ENCODE measurements at places on chromosomes 1 and 21.

- no peak for DNase-seq
Observed at GRCh38 chr1:181430015-181430885, 53.1 kb upstream of the CACNA1E start.

GRCh38 chr1:109274533-109275476 lies 8.1 kb downstream of the PSRC1 start:
- no peak for DNase-seq

DNA sequence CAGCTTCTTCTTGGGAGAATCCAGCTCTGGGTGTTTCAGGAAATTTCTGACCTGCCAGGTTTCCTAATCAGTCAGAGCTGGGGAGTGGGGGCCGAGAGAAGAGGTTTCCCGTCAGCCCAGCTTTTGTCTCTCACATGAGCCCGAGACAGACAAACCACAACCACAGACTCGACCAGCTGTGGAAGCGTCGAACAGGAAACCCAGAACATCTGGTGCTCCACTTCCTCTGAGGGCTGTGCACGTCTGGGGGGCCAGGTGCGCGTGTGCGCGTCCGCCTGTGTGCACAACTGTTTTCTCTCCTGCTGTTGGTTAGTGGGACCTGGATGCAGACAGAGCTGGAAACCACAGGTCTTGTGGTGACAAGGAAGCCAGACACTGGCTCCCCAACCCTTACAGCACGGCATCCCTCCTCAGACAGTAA lies 113.0 kb upstream of the SLC25A33 start:
- peak; percentile 73 for DNase-seq

DNA sequence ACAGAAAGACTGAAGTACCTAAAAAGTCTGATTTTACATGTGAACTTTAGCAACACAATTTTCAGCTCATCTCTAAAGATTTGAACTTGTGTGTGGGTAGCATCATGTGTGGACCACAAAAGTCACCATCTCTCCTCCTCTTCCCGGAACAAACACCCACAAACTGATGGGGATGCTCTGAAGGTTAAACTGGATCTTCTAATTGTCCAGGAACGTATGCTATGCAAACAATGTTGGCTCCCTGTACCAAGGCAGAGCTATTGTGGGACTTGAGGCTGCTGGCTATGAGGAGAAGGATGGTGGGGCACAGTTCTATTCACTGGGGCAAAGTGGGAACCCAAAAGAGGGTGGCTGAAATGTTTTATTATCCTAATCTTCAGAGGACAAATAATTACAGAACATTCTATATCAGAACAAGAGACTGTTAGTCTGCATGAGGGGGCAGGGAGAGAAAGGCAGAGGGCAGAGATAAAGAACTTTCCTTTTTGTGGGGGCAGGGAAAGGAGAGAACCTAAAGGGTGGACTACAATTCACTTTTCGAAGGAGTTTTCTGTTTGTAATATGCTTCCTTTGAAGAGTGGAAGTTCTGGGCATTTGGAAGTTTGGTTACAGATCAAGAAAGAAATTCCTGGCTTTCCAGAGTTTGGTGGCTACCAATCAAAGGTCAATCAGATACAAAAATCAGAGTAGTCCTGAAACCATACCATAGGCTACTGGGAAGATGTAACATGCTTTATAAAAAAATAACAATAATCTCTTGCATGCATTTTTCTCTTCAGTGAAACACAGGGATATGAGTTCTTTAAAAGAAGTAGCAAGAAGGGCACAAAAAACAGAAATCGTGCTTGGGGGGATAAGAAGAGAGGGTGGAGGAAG lies 62.9 kb downstream of the GADD45A start:
- no peak for DNase-seq

GRCh38 chr1:183100361-183100974 lies 77.2 kb downstream of the LAMC1 start:
- no peak for DNase-seq
